Hepatocyte (in vitro differentiated cells): ENCODE measurements at places on chromosomes 1 and 21. TPM values are rescaled to one million over a fixed set of nuclear protein-coding genes. Genes with fewer than 3 reads are reported as not detected.

DNA sequence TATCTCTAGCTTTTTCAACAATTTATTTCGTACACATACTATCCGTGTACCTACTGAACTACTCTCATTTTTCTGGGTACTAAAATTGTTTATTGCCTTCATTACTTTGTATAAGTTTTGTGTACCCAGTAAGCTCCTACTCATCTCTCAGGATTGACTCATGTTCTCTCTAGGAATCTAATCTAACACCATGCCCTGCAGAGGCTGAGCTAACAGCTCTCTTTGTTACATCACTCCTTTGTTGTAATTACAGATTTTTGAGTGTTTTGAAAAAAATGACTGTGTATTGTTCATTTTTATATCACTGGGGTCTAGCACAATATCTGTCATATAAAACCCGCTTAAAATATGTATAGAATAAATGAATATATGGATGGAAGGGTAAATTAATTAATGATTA is 167.1 kb downstream of the ATP6V1G3 start:
- H3K27me3 ChIP-seq: no peaks in the 10 kb centered on the region
- no peak overlapping the region for H3K27ac ChIP-seq
- no peak for DNase-seq

GRCh38 chr1:150372580-150372979 is 8.6 kb downstream of the RPRD2 start:
- no peak overlapping the region for H3K27ac ChIP-seq
- H3K4me3 ChIP-seq: no peak overlapping the region
- no peaks in the 10 kb centered on the region for H3K27me3 ChIP-seq
- H3K4me1 ChIP-seq: peaks cover 26% of the 10 kb centered on the region
- DNase-seq: no peak

GRCh38 chr1:56967900-56968832 is 2.4 kb upstream of the C8B start:
- peaks cover 10% of the 10 kb centered on the region for H3K4me1 ChIP-seq
- H3K36me3 ChIP-seq: no peaks in the 10 kb centered on the region
- DNase-seq: peak; percentile 54
- no peaks in the 10 kb centered on the region for H3K27me3 ChIP-seq

- H3K36me3 ChIP-seq: no peaks in the 10 kb centered on the region
- H3K4me3 ChIP-seq: no peak overlapping the region
- no peak overlapping the region for H3K27ac ChIP-seq
- H3K27me3 ChIP-seq: no peaks in the 10 kb centered on the region
- peaks cover 43% of the 10 kb centered on the region for H3K4me1 ChIP-seq
Measured at GRCh38 chr1:63912643-63913042, 138.8 kb downstream of the ROR1 start.

- H3K4me3 ChIP-seq: no peak overlapping the region
- no peak overlapping the region for H3K27ac ChIP-seq
- no peak for DNase-seq
- no peaks in the 10 kb centered on the region for H3K36me3 ChIP-seq
- H3K27me3 ChIP-seq: no peaks in the 10 kb centered on the region
Measured at GRCh38 chr1:116270316-116271057, 102.6 kb upstream of the ATP1A1 start.

DNA sequence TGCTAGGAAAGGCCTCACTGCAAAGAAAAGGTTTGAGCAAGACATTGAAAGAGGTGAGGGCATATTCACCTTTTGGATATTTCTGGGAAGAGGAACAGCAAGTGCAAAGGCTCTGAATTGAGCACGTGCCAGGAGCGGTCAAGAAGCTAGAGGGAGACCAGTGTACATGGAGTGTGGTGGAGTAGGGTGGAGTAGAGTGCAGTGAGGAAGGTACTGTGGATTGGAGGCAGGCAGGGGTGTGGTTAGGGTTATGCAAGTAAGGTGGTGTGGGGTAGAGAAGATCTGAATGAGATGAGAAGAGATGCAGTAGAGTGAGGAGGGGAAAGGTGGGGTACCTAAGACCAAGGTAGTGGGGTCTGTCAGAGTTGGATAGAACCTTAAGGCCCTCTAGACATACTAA is 119.6 kb downstream of the OMA1 start:
- no peak overlapping the region for H3K27ac ChIP-seq
- peaks cover 6% of the 10 kb centered on the region for H3K4me1 ChIP-seq
- no peak overlapping the region for H3K4me3 ChIP-seq
- H3K27me3 ChIP-seq: no peaks in the 10 kb centered on the region

GRCh38 chr1:184425449-184426277 is 38.8 kb downstream of the C1orf21 start:
- H3K36me3 ChIP-seq: no peaks in the 10 kb centered on the region
- no peak overlapping the region for H3K4me3 ChIP-seq
- peaks cover 2% of the 10 kb centered on the region for H3K4me1 ChIP-seq
- H3K27ac ChIP-seq: no peak overlapping the region
- DNase-seq: no peak

- H3K27me3 ChIP-seq: no peaks in the 10 kb centered on the region
- H3K27ac ChIP-seq: no peak overlapping the region
- H3K4me3 ChIP-seq: no peak overlapping the region
- no peak for DNase-seq
Measured at GRCh38 chr1:166999075-166999474, 10.0 kb downstream of the MAEL start.

DNA sequence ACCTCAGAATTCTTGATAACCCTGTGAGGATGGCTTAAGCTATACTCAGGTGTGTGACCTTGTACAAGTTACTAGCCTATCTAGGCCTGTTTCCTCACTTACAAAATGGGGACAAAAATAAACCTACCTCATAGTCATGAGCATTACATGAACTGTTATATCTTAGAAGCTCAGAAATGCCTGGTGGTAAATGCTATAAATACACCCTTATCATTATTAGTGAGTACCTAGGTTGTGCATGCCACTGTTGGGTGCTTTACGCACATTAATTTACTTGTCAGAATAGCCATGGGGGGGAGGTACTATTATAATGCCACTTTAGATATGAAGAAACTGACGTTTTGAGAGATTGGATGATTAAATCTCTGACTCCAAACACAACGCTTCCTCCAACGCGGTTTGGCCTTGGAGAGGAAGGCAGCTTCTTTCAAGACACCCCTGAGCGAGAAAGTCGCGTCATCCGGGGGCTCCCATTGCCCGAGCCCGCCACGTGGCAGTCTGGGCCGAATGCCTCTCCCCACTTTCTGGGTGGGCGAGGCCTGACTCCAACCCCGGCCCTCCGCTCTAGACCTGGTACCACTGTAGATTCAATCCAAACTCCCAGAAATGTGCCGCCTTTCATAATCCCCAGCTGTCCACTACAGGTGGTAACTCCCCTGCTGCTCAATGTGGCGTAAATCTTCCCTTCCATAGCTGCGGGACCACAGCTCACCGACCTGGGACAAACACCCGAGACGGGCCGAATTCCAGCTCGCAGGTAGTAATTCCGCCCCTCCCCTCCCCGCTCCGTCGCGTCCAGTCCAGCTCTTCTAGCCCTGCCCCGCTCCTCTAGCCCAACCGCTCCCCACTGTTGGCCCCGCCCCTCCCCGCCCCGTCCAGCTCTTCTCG is 771 bp upstream of the RAD54L start:
- DNase-seq: peak; percentile 74
- H3K36me3 ChIP-seq: no peaks in the 10 kb centered on the region
- H3K4me3 ChIP-seq: peak overlapping the region; percentile 64

DNA sequence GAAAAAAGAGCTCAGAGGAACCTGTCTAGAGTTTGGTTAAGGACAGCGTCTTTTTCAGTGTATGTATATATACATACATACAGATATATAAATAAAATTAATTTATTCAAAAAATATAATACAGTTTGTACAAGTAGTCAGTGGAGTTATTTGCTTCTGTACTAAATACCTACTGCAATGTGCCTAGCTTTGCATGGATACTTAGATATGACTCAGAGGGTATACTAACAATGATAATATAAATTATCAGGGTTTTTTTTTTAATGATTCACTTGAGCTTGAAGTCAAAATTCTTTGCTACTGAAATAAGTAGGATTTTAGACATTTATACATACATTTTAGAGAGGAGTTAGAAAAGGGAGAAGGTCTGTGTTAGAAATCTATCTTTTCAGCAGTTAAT is 117.9 kb downstream of the PHTF1 start:
- no peaks in the 10 kb centered on the region for H3K36me3 ChIP-seq
- DNase-seq: no peak
- no peak overlapping the region for H3K4me3 ChIP-seq

GRCh38 chr1:55474168-55474786 is 259.1 kb upstream of the USP24 start:
- H3K27ac ChIP-seq: no peak overlapping the region
- H3K4me1 ChIP-seq: peaks cover 15% of the 10 kb centered on the region
- no peaks in the 10 kb centered on the region for H3K36me3 ChIP-seq
- no peak for DNase-seq
- H3K4me3 ChIP-seq: no peak overlapping the region

GRCh38 chr1:109802901-109803561 is 39.3 kb upstream of the EPS8L3 start:
- H3K4me3 ChIP-seq: no peak overlapping the region
- H3K27me3 ChIP-seq: no peaks in the 10 kb centered on the region
- no peak for DNase-seq
- no peaks in the 10 kb centered on the region for H3K36me3 ChIP-seq
- H3K27ac ChIP-seq: no peak overlapping the region
- no peaks in the 10 kb centered on the region for H3K4me1 ChIP-seq

- H3K36me3 ChIP-seq: no peaks in the 10 kb centered on the region
- no peak overlapping the region for H3K27ac ChIP-seq
- DNase-seq: no peak
- H3K4me3 ChIP-seq: no peak overlapping the region
- H3K27me3 ChIP-seq: no peaks in the 10 kb centered on the region
Measured at GRCh38 chr1:91799863-91800262, 86.1 kb downstream of the TGFBR3 start.

DNA sequence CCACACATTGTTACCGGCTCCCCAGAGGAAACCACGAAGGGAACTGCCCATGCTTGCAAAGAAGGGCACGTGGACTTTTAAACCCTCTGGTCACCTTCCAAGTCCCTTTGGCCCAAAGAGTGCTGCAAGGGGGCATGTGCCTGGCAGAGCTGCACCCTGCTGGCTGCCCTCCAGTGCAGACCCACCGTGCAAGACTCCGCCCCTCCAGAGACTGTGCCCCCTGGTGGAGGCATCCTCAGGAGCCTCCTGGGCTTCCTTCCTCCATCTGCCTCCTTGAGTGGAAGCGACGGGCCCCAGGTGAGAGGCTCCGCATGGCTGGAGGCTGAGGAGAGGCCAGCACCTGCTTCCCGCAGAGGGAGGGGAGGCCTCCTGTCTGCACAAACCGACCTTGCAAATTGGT is 100.6 kb downstream of the CRYAA start:
- no peaks in the 10 kb centered on the region for H3K36me3 ChIP-seq
- no peak overlapping the region for H3K4me3 ChIP-seq
- no peaks in the 10 kb centered on the region for H3K27me3 ChIP-seq
- peaks cover 11% of the 10 kb centered on the region for H3K4me1 ChIP-seq

The TMOD4 gene
- not detected in 2 replicates for total RNA-seq

The UROD gene
- total RNA-seq: 77.1 and 91.8 TPM in 2 replicates

The BARHL2 gene
- total RNA-seq: not detected in 2 replicates

The SGIP1 gene
- total RNA-seq: 3.2 and 20.2 TPM in 2 replicates

The ELF3 gene
- 336 and 367 TPM in 2 replicates for total RNA-seq

The FMO5 gene
- 43.9 and 48.6 TPM in 2 replicates for total RNA-seq

The SVBP gene
- total RNA-seq: 38.0 and 49.6 TPM in 2 replicates

The KRTAP10-8 gene
- not detected in 2 replicates for total RNA-seq
